ENCODE measurements at places on chromosomes 7 and 10.
A peak's percentile ranks its signal among the peaks of the same experiment; 100 is the strongest.

GRCh38 chr7:80362010-80362618 is 149.8 kb downstream of the GNAT3 start:
- DNase-seq: no peak

DNA sequence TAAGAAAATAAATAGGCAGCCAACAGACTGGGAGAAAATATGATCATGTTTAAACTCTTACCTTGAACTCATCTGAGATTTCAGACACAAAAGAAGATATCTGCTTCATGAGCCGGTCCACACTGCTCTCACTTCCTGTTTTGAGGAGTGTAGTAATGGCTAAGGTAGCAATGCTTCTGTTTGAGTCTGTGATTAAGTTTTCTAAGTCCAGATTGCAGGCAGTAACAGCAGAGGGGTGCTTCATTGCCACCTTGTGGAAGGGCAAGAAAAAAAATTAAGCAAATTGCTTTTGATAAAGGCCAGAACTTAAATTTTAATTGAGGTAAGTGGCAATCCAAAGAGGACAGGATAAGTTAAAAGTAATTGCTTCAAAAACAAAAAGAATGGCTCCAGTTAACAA is 69.1 kb downstream of the MEST start:
- no peak for DNase-seq

GRCh38 chr10:124353896-124354295 is 64.8 kb downstream of the OAT start:
- DNase-seq: no peak

DNA sequence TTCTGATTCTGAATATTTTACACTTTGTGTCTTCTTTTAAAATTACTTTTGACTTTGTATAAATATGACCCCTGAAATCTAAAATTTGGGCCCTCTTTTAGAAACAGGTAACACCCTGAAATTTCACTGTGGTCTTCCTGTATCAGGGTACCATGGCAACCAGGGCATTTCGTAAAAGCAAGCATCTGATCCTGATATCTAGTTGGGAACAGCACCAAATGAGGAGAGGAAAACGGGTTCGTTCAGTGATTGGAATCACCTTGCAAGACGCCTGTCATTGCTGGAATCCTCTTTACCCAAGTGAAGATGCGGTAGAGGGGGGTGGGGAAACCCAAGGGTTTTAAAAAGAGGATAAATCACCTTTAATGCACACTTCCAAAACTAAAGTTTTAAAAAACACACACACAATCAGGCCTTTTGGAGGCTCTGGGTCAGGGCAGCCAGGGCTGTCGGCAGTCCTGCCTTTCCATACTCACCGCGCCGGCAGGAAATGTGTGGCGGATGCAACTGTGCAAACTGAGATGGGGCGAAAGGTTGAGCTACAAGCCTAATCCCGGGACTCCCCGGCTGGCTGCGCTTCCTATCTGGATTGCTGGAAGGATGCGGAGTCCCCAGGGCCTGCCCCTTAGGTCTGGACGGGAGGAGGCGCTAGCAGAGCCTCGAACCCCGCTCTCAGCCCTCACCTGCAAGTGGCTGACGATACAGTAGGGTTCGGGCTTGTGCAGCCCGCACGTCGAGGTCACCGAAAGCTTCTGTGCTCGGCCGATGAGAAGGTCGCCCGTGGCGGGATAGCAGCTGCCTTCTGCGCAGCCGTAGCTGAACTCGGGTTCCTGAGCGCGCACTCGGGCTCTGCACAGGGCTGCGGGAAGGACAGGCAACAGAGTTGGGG is 1.8 kb downstream of the LAMB1 start:
- no peak for DNase-seq

DNA sequence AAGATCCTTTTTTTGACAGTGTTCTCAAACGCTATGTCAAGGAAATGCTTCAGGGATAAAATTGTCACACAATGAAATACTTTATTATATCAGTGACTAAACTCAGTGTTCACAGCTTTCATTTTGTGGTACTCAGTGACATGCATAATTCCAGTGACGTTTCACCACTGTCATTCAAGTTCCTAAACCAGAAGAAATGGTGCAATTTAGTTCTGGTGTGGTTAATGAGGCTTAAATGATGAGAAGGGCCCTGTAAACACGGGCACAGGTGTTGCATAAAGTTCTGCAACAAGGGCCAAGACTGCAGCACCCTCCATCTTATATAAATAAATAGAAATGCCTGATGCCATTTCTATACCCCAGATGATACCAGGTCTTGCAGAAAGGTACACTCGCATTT is 1247.1 kb downstream of the GATA3 start:
- no peak for DNase-seq

- no peak for DNase-seq
Measured at GRCh38 chr7:90853205-90853604, 257.1 kb downstream of the CDK14 start.

- DNase-seq: no peak
Measured at GRCh38 chr7:148521271-148521670, 69.3 kb upstream of the C7orf33 start.

- no peak for DNase-seq
Measured at GRCh38 chr7:149261316-149261828, 624 bp upstream of the ZNF783 start.

DNA sequence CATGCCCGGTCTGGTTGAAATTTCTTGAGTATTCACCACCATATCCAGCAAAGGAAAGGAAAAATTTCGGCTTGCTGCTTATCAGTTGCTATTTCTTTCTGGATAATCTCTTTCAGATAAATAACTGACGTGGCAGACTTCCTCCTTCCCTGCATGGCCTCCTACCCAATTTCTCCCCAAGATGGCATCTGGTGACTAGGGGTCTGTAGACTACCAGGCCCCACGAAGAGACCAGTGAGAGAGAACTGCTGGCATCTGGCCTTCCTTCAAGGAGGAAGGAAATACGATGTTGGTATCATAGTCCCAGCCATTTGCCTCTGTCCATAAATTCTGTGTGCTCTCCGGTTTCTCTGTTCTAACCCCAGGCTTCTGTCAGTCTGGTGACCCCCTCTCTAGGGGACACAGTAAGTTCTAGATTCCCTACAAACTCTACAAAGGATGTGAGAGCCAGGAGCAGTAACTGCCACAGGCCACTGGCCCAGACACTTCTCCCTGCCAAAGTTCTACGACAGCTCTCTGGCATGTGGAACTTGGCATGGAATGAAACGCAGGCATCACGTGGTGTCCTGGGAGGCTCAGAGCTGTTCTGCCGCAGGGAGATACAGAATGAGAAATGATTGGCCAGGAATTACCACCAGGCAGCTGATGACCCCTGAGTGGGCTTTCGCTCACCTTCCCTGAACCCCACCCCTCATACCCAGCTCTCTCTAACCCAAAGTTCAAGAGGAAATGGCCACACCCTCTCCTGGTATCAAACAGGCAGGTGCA is 30.0 kb upstream of the MSRB2 start:
- no peak for DNase-seq

DNA sequence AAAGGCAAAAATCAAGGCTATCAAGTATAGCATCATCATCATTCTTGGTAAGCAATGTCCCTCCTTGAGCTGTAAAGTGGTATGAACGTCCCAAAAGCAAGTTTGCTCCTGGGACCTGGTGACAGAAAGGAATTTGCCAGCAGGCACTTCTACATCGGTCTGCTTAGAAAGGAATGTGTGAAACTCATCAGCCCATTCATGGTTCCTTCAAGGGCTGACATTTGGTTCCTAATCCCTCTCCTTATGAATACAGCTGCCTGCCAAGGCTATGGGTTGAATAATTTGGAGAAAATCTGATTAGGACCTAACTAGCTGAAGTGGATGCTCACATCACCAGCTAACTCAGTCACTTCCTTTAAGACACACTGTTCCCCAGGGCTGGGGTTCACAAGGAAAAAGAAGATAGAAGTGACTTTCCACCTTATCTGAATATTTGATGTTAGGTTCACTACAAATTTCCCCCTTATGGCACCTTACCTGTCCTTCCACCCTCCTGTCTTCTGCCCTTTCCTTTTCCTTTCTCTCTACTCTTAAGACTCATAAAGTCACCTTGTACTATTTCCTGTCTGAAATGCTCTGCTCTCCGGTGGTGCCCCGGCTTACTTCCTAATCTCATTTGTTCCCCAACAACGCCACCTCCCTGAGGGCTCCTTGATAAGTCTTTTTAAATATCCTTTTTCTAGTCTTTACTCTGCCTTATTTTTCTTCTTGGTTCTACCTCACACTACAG is 187.1 kb downstream of the NPSR1 start:
- no peak for DNase-seq

- DNase-seq: no peak
Measured at GRCh38 chr10:70753026-70753663, 32.0 kb downstream of the TBATA start.

DNA sequence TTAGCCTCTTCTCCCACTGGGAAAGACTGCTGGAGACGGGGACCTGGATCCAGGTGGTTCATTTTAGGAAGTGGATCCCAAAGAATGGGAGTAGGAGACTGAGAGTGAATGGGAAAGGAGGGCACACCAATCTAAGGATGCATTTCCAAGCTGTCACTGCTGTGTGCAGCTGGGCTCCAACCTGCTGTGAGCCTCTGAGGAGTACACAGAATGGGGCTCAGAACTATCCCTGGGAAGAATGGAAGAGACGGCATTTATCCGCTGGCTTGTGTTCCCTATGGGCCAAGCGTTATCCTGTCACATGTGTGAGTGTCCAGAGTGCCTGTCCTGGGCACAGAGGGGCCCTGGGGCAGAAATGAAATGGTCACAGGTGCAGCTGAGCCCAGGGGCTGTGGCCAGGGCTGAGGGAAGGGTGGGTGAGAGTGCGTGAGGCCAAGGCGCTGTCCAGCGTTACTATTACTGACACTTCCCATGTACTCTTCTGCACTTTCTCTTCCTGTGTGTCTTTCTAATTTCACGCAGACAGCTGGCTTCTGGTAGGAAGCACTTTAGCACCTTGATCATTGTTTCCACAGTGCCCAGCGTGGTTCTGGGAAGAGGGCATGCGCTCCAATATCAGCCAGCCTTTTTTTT is 35.4 kb upstream of the PODXL start:
- no peak for DNase-seq

DNA sequence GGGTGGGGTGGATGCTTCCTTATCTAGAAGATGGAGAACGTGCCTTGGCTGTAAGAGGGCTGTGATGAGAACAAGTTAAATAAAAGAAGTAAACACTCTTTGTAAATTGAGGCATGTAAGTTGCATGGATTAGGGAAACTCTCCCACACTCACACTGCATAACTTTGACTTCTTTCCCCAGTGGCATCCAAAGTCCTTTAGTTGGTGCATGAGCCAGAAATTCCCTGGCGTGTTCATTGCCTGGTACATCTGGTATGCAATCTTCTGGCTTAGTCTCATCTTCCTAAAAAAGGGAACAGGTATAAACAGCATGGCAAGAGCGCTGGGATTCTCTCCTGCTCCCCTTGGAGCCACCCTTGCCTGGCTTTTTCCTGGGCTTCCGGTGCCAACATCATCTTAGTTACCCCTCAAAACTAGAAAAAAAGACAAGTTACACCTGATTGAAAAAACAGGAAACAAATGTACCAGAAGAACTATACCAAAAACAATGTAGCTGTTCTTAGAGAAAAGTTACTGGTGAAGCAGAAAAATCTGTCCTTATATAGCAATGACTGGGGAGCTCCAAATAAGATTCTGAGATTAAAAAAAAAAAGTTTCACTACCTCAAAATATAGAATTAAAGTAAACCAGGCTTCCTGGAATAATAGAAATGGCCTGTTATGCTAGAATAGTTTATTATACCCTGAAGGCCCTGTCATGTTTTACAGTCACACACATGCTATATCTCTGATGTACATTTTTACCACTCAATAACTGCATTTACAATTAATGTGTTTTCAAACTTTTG is 9.9 kb downstream of the RP9 start:
- no peak for DNase-seq

GRCh38 chr10:84336406-84337090 is 8.2 kb downstream of the CCSER2 start:
- DNase-seq: no peak

GRCh38 chr7:137696376-137696775 is 150.4 kb downstream of the DGKI start:
- no peak for DNase-seq

DNA sequence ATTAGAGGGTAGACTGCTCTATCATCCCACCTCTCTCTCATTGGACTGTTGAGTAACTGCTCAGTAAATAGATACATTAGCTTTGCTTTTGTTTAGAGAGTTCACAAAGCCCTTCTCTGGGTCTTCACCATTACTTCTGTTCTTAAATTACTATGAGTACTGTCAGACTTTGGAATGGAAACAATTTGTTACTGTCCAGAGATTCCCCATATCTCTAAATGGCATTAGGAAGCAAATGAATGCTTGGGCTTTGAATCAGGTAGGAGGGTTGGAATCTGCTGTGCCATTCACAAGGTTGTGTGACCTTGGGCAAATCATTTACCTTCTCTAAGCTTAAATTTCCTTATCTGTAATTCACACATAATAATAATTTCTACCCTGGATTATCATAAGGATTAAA is 541.0 kb upstream of the FZD8 start:
- DNase-seq: no peak

- DNase-seq: peak; percentile 35
Measured at GRCh38 chr7:101315336-101315735, 6.3 kb downstream of the IFT22 start.

GRCh38 chr7:135341049-135341448 is 107.4 kb downstream of the STRA8 start:
- no peak for DNase-seq

- peak; percentile 75 for DNase-seq
Measured at GRCh38 chr10:114544045-114544659, 113.9 kb downstream of the ABLIM1 start.

- no peak for DNase-seq
Measured at GRCh38 chr10:111988646-111989045, 194.9 kb downstream of the GPAM start.

- DNase-seq: no peak
Measured at GRCh38 chr7:13949445-13949844, 40.0 kb downstream of the ETV1 start.

- DNase-seq: no peak
Measured at GRCh38 chr7:112940314-112940732, 146.3 kb downstream of the GPR85 start.

DNA sequence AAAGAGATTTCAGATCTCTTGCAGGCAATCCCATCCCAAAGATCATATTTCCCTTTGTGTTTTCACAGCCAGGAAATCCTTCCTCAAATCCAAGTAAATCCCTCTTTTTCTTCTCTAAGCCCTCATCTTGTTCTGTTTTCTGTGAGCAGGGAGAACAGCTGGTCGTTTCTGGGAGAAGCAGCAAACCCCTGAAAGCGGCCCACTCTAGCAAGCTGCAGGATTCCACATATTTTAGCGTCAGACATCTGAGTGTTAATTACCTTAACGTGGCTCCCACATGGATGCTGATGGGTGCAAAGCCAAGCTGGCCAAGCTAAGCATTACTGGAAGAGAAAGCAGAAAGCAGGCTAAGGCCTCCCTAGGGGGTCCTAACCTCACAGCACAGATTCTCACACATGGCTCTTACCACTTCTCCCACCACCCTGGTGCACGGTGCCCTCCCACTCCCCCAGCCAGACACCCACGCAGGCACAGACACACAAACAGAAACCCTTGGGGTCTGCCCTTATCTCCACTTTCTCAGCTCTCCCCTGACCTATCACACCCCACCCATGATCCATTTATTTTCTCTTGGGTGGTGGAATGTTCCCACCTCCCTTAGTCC is 551.0 kb upstream of the AUTS2 start:
- DNase-seq: no peak

GRCh38 chr7:82270870-82271269 is 172.7 kb downstream of the CACNA2D1 start:
- no peak for DNase-seq

- DNase-seq: no peak
Measured at GRCh38 chr7:121404348-121404747, 8.2 kb upstream of the FAM3C start.

GRCh38 chr7:44046321-44047061 is 2.0 kb downstream of the DBNL start:
- DNase-seq: no peak

GRCh38 chr7:5234852-5235831 is 45.1 kb downstream of the WIPI2 start:
- no peak for DNase-seq

Measured in central memory CD8-positive, alpha-beta T cell (primary cell).